ENCODE measurements at places on chromosomes 7 and 10.

DNA sequence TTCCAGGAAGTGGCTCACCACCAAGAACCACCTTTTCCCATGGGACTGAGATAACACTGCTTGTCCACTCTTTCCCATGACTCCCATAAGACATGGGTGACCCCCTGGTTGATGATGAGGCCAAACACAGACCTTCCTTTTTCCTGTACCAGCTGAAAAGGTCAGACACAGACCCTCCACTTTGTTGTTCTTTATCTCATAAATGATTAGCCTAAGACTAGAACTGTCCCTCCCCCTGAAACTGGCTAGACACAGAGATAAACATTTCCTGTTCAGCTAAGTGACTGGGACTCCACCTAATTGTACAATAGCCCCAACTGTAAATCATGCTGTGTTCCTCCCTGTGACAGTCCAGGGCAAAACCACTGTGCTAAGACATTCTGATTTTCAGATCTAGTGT, 8.2 kb upstream of the NRG3 start:
- no peak for DNase-seq

DNA sequence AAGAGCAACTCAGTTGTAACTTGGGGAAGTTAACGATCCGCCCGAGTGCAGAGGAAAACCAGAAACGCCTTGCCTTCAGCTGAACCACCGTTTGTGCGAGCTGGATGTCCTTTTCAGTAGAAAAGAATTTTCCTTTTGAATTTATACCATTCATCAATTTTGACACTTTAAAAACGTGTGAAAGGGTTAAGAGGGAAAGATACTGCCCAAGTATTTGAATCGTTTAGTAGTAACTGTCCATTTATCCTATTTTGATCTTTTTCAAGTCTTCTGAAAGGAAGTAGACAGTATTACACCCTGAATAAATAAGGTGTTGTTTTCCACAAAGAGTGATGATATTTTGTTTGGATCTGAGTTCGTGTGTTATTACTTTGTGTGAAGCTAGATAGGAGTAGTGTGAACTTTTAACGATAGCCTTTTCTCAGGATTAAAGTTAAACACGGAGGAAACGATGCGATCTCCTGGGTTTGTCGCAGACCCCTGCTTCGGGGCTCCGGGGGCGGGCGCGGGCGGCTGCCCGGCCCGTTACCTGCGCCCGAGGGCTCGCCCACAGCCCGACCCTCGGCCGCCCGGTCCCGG, 830 bp upstream of the BMI1 start:
- peak; percentile 13 for DNase-seq

DNA sequence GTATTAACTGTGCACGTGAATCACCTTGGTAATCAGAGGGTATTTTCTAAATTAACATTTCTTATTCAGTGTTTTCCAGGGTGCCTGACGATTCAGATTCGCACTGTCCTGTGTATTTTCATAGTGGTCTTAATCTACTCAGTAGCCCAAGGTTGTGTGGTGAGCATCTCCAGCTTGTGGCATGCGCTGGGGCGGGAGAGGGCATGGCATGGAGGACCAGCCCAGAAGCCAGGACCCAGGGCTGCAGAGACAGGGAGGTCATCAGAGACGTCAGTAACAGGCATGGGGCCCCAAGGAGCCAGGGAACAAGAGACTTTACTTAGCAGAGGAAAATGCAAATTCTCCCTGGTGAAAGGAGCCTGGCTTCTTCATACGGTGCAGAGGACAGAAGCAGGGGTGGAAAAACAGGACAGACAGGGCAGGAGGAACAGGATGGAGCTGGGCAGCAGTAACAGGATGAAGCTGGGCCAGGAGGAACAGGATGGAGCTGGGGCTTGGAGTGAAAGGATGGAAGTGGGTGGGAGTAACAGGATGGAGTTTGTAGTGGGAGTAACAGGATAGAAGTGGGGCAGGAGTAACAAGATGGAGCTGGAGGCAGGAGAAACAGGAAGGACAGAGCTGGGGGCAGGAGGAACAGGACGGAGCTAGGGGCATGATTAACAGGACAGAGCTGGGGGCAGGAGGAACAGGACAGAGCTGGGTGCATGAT, 110.9 kb downstream of the ADCY1 start:
- no peak for DNase-seq

- no peak for DNase-seq
These were observed 22.7 kb downstream of the TWIST1 start for GRCh38 chr7:19094598-19095352.

GRCh38 chr10:112434988-112435619, 11.6 kb downstream of the ZDHHC6 start:
- peak; percentile 52 for DNase-seq

DNA sequence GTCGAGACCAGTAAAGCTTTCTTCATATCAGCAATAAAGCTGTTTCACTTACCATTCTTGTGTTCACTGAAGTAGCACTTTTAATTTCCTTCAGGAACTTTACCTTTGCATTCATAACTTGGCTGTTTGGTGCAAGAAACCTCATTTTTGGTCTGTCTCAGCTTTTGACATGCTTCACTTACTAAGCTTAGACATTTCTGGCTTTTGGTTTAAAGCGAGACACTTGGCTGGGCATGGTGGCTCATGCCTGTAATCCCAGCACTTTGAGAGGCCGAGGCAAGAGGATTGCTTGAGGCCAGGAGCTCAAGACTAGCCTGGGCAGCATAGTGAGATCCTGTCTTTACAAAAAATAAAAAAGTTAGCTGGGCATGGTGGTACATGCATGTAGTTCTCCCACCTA, 15.8 kb downstream of the PLEKHA1 start:
- DNase-seq, result no peak

- no peak for DNase-seq
These were observed 114.9 kb upstream of the ZEB1 start for GRCh38 chr10:31204090-31204489.

GRCh38 chr10:72426986-72427385, 72.3 kb upstream of the DNAJB12 start:
- no peak for DNase-seq

GRCh38 chr7:30080818-30081217, 52.6 kb downstream of the PLEKHA8 start:
- DNase-seq, result no peak

DNA sequence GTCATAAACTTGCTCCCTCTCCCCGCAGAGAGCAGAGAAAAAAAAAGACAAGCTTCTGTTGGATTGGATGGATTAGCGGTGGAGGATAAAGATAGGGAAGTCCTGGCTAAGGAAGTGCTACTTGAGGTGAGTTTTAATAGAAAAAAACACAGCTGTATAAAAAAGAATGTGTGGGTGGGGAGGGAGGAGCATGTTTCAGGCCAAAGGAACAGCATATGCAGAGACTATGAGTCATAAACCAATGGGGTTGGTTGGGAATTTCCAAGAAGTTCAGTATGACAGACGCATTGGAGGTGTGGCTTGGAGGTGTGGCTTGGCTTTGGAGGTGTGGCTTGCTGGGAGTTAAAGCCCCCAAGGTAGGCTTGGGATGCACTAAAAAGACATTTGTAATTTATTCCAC, 103.0 kb upstream of the LSM8 start:
- peak; percentile 84 for DNase-seq

- no peak for DNase-seq
These were observed 19.6 kb downstream of the ABI1 start for GRCh38 chr10:26840938-26841732.

All from SW480 (cell line).